CMK (cell line): ENCODE measurements at places on chromosomes 11 and 22.

GRCh38 chr11:23134627-23135026, 274.4 kb upstream of the CCDC179 start:
- DNase-seq, result no peak

DNA sequence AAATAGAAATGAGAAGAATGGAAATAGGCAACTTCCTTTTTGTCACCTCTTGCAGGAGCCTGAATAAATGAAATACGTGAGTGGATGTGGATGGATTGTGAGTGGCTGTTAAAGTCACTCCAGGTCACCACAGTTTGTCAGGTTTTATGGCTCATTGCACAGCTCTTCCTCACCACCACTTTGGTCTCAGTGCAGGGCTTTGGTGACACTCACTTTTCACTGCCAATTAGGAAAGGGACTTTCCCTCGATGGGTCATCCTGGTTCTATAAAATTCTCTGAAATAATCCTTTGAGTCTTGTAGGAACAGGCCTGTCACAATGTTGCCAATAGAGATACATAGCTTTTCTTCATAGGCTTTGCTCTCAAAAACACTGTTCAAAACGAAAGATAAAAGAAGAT, 172.4 kb upstream of the C11orf87 start:
- no peak for DNase-seq

GRCh38 chr11:16792426-16792825, 54.0 kb downstream of the C11orf58 start:
- no peak for DNase-seq

GRCh38 chr22:27534720-27535125, 266.8 kb downstream of the MN1 start:
- DNase-seq, result no peak

GRCh38 chr11:20621679-20622078, 22.3 kb downstream of the SLC6A5 start:
- DNase-seq, result no peak

DNA sequence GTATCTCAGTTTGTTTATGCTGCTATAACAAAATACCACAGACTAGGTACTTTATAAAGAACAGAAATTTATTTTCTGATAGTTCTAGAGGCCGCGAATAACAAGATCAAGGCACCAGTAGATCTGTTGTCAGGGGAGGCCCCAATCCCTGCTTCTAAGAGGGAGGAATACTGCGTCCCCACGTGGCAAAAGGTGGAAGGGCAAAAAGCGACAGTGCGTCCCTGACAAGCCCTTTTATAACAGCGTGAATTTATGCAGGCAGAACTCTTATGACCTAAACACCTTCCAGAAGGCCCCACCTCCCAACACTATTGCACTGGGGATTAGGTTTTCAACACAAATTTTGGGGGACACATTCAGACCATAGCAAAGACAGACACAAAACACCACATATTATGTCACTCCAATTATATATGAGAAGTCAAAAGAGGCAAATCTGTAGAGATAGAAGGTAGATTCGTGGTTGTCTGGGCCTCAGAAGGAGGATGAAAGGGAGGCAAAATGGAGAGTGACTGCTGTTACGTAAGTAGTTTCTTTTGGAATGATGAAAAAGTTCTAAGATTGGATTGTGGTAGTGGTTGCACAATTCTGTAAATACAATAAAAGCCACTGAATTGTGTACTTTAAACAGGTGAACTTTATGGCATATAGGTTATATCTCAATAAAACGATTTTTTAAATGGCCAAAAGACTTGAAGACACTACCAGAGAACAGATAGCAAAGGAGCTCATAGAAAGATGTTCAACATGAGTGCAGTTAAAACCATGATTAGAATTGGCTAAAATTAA, 30.1 kb upstream of the TNRC6B start:
- no peak for DNase-seq

DNA sequence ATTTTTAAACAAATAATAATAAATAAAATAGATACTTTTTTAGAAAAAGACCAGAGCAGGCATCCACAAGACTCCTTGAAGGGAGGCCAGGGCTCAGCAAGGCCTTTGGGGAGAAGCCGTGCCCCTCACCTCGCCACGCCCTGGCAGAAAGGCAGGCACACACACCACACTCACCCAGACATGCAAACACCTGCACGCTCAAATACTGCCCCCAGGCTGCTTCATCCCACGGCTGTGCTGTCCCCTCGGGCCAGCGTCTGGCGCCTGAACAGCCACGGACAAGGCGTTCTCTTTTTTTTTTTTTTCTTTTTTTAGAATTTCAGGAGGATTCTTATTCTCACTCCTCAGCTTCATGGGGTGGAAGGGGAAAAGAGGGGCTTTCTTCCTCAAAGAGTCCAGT, 1.5 kb downstream of the FADS3 start:
- no peak for DNase-seq

GRCh38 chr11:17898782-17899181, 114.1 kb downstream of the SERGEF start:
- no peak for DNase-seq

GRCh38 chr11:34653851-34654482, 33.1 kb downstream of the EHF start:
- no peak for DNase-seq

DNA sequence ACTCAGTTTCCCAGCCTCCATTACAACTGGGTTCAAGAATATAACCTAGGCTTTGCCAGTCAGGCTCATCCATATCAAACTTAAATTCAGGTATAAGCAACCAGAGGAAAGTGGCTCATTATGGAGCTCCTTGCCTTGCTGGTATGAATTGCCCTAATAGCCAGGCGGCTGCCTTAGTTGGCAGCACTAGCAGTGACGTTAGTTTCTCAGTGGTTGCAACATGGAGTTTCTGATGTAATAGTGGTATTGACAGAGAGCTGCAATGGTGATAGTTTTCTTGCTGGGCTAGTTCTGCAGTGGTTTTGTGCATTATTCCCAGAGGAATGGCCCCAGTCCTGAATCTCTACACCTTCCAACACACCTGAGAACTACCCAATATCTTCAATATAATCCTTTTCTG, 3.8 kb upstream of the TMEM123 start:
- DNase-seq, result no peak

DNA sequence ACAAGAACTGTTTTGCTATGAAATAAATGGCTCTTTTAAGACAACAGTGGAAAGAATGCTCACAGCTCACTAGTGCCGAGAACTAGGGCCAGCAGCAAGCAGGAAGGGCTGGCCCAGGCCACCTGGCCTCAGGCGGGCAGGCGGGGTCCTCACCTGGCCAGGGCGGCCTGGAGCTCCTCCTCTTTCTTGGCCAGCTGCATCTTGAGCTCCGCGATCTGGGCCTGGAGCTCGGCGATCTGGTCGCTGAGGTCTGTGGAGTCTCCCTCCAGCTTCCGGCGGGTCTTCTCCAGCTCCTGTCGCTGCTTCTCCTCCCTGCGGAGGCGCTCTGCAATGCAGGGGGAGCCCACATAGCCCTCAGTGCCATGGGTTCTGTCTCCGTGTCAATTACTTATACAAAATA, 43.8 kb downstream of the APOL1 start:
- DNase-seq, result no peak

- DNase-seq, result no peak
Observed at GRCh38 chr22:49873228-49873940, 19.7 kb downstream of the ZBED4 start.

GRCh38 chr11:106280036-106280435, 202.6 kb downstream of the AASDHPPT start:
- no peak for DNase-seq

- no peak for DNase-seq
Observed at GRCh38 chr11:30455025-30455424, 131.1 kb downstream of the MPPED2 start.

- DNase-seq, result no peak
Observed at GRCh38 chr11:13143486-13144297, 133.9 kb upstream of the BMAL1 start.

GRCh38 chr11:16749666-16750065, 11.2 kb downstream of the C11orf58 start:
- DNase-seq, result no peak

GRCh38 chr11:113261709-113262475, 52.5 kb upstream of the TTC12 start:
- DNase-seq, result no peak

DNA sequence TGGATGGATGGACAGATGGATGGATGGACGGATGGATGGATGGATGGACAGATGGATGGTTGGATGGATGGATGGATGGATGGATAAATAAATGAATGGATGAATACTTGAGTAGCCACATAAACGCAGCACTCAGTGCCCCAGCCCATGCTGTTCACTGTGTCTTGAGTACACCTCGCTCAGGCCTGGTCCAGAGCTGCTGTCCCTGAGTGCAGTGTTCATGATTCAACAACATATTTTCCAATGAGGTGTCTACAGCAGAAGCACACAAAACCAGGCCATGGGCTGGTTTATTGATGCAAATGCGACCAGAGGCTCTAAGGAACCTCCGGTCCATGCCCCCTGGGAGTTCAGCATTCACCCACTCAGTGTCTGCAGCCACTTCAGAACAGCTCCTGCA, 584.3 kb downstream of the BRD1 start:
- no peak for DNase-seq

- no peak for DNase-seq
Observed at GRCh38 chr11:60164550-60165075, 18.3 kb downstream of the MS4A6A start.

DNA sequence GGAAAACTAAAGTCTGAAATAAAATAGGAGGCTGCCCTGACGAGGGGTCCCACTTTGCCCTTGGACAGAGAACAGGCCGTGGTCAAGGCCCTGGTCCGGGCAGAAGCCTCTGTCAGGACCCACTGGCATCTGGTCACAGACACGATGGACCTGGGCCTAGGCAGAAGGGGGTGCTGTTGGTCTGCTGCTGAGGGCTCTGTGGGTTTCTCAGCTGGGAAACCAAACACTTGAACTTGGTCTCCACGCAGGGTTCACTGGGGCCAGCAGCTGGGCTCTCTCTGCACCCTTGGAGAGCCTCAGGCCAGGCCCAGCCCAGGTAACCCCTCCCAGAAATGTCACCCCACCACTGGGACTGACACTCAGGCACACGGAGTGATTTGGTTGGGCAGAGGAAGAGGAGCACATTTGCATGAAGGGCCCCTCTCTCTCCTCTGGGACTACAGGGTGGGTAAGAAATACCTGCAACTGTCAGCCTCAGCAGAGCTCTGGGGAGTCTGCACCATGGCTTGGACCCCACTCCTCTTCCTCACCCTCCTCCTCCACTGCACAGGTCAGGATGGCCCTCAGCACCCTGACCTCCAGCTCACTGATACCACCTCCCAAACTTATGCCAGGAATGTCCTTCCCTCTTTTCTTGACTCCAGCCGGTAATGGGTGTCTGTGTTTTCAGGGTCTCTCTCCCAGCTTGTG, 48.1 kb upstream of the TOP3B start:
- no peak for DNase-seq

DNA sequence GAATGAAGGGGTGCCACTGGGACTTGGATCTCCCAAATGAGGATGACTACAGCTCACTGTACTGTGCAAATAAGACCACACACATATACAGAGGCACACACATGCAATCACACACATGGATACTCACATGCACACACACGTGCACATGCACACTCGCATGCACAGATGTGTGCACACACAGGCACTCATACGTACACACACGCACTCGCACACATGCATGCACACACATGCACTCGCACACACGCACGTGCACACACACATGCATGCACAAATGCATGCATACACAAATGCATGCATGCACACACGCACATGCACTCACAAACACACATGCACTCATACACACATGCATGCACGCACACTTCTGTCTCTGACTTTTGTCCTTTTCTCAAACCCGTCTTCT, 36.0 kb downstream of the TECTA start:
- no peak for DNase-seq

DNA sequence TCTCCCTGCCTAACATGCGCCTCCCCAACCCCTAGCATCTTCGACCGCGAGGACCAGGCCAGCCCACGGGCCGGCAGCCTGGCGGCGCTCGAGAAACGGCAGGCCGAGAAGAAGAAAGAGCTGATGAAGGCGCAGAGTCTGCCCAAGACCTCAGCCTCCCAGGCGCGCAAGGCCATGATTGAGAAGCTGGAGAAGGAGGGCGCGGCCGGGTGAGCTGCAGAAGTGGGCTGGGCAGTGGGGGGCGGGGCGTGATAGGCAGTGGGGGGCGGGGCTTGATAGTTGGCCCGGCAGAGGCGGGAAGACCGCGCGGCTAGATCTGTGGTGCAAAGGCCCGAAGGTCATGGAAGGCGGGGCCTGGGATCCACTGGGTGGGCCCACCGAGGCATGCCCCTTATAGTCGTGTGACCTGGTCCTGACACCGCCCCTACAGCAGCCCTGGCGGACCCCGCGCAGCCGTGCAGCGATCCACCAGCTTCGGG, 8.7 kb downstream of the SELENOM start:
- DNase-seq, result no peak

DNA sequence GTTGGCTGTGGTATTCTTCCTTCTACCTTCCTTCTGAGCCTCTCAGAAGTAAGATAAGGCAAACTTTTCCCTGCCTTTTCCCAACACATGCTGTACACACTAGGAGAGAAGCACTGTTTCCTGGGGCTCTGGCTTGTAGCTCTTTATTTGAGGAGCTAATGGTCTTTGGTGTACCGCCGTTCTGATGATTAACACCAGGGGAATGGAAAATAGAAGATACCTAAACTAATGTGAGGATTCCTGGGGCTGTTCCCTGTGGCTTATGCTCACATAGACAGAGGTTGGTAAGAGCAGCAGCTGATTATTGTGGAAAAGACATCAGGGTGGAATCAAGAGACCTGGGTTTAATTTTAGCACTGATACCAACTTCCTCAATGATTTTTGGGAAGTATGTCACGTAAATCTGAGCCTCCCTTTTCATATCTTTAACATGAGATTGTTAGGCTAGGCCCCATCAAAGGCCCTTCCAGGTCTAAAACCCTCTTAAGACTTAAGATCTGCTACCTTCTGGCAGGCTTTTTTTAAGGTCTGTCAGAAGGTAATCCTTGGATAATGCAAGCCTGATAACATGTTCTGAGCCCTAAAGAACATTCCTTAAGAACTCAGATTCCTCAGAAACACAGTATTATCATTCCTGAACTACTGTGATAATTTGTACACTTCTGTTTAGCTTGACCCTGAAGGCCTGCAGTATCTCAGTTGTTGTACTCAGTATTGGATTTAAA, 24.8 kb upstream of the RCE1 start:
- DNase-seq, result no peak

GRCh38 chr11:110675548-110675947, 36.7 kb downstream of the ARHGAP20 start:
- no peak for DNase-seq

DNA sequence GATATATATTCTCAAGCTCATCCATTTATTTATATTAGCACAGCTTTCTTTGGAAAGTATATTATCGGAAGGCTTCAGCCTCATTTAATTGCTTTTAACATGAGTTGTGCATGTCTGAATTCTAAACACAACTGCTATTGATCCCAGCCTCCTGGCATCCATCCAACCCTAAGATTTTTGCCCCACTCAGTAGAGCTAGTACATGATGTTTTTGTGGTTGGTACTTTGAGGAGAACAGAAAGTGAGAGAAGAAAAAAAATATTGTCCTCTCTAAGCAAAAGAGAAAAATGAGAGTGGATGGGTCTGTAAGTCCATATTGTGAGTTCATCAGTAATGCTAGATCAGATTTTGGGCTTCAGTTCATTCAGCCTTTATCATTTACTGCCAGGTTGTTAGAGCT, 198.7 kb downstream of the DDX10 start:
- DNase-seq, result no peak
